Fibroblast of skin of back (primary cell): ENCODE measurements at places on chromosomes 5 and 9.
A peak's percentile ranks its signal among the peaks of the same experiment; 100 is the strongest.

- no peak for DNase-seq
Observed at GRCh38 chr9:130996676-130997394, 12.1 kb upstream of the LAMC3 start.

DNA sequence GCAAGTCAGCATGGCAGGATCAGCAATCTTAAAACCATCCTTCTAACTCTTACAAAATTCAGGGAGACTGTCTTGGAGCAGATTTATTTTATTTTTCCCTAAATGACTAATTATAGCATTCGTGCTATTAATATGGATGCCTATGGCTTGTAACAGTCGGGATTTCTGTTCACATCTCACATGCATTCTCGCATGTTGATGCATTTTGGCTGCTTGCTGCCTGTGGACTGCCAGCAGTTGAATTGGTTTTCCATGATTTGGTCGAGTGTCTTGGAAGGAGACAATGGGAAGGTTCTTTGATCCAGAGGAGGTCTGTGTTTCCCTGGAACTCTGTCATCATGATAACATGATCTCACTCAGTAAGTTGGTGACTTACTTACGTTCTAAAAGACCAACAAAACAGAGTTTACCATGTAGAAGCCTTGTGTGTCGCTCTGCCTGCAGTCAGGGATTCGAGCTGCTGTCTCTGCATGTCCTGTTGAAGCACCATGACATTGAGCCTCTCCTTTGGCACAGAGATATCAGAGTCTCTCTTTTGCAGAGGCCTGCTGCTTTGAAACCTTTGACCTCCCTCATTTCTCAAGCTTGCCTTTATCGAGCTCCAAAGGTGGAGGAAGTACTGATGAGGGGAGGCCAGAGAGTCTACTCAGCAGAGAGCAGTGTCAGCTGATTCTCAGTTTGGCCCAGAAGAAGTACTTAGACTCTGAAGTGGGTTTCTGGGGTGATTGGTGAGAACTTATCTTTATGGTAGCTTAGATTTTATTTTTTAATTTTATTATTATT, 82.4 kb downstream of the ARHGAP26 start:
- no peak for DNase-seq

GRCh38 chr5:148378670-148379069, 5.1 kb upstream of the FBXO38 start:
- no peak for DNase-seq

DNA sequence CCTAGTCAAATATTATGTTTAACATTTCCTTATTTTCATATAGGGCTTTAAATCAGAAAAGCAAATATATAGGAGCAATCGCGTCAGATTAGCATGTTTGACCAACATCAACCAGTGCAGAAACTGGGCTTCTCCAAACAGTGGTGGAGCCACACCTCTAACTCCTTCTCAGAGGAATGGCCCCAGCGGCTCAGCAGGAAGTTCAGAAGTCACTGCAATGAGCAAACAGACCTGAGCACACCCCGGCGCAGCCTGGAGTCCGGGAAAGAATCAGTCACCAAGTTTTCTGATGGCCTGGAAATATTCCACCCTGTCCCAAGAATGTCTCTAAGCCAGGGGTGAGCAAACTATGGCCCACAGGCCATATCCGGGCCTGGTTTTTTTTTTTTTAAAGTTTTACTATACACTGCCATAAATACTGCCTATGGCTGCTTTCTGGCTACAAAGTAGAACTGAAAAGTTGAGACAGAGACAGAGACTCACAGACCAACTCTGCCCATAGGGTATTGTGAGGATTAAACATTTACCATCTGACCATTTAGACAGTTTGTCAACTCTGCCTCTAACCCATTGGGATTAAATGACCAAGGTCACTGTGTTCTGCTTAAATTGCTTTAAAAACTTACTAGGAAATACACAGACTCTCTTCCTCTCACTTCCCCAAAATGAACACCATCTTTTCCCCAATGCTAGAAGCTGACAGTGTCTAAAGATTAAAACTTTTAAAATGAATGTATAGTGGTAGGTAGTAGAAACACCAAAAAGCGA, 5.4 kb downstream of the GOLM1 start:
- DNase-seq: peak; percentile 13

DNA sequence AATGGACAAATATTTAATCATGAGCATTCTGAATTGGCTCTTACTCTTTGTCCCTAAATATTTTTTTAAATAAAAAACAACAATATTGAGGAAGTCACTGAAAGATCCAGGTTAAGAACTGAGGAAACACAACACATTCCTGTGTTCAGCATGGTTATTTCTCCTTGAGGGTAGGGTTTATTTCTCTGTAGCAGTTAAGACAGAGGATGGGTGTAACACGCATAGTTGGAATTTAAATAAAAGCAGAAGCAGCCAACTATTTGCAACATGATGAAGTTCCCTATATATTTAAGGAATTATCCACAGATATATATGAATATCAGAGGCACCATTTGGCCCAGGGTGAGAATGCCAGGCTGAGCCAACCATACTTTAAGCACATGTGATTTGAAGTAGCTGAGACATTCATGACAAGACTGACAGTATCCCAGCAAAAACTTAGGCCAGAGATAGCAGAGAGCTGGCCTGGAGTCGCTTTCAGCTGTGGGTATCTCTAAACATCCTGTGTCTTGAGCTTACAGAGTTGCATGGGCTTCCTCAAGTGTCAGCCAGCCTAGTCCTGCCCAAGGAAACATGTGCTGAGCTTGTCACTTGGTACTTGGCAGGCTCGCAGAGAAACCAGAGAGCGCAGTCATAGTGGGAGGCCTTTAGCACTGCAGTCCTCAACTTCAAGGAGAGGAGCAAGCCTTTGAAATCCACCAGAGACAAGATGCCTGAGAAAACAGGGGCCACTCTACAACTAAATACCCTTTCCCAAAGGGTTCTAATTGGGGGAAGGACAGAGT, 43.6 kb downstream of the SEMA5A start:
- DNase-seq: peak; percentile 54

DNA sequence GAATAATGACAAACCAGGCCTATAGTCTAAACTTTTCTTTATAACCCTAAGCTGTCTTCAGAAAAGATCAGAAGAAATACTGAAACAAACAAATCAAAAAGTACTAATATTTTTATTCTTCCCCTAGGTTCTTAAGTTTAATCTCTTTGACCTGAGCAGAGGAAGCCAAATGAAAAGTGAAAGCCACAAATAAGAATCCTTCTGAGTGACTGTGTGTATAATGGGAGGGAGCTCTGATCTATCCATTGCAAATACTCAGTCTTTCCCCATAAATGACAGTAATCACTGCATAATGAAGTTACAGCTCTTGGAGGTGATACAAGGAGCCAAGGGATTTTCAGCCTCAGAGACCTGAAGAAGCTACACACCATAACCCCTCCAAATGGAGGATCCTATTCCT, 126.9 kb upstream of the ATP10B start:
- DNase-seq: no peak

- DNase-seq: peak; percentile 16
Observed at GRCh38 chr5:96902876-96903275, 26.6 kb downstream of the ERAP2 start.

- DNase-seq: no peak
Observed at GRCh38 chr9:129813661-129814060, 10.3 kb downstream of the TOR1A start.

- peak; percentile 71 for DNase-seq
Observed at GRCh38 chr9:100590481-100590880, 12.6 kb downstream of the CAVIN4 start.

DNA sequence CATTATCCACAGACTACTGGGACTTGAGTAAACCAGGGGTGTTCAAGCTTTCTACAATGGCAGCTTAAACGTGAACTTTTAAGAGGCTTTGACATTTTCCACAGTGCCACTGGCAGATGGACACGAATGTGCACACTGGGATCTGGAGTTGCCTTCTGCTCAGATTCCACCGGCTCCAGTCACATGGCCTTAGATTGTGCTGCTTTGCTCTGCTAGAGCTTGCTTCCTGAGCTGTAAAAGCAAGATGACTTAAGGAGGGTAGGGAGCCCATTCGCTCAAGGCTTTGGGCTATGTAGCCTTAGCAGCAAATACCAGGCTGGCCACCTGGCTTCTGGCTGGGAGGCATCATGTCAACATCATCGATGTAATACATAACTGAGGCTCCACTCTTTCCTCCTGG, 436.9 kb downstream of the MED10 start:
- no peak for DNase-seq

- peak; percentile 88 for DNase-seq
Observed at GRCh38 chr9:131668439-131669268, 71.2 kb downstream of the RAPGEF1 start.

DNA sequence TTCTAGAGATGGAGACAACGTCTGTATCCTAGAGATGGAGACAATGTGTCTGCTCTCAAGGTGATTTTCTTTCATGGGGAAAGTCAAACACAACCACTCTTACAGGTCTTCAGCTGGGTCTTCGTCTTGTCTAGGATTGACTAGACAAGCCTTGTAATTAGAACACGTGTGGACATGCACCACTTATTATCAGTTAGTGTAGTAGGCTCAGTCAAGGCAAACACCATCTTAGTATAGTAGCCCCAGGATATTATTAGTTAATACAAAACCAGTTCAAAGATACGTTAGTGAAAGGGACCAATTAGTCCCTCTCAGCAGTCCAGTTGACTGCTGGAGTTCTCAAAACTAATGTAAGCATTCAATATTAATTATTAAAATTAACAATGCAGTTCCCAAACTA, 15.1 kb upstream of the CCL28 start:
- DNase-seq: no peak

- DNase-seq: no peak
Observed at GRCh38 chr5:57243286-57244137, 69.7 kb downstream of the GPBP1 start.

DNA sequence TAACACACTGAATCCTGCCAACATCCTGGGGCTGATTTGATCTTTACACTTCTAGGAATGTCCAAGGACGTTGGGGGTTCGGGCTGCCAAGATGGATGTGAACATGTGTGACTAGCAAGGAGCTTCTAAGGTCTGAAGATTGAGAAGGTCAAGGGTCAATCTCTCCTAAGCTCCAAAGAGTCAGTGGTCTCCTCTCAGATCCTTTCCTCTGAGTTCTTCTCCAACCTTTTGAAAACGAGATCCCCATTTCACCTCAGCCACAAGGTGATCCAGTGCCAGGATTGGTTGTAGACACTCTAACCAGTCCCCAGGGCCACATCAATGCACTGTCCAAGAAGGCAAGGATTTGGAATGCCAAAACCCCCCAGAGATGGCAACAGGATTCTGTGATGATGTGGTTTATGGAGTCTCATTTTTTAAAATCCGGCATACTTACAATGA, 266.8 kb downstream of the NDUFS4 start:
- DNase-seq: no peak

DNA sequence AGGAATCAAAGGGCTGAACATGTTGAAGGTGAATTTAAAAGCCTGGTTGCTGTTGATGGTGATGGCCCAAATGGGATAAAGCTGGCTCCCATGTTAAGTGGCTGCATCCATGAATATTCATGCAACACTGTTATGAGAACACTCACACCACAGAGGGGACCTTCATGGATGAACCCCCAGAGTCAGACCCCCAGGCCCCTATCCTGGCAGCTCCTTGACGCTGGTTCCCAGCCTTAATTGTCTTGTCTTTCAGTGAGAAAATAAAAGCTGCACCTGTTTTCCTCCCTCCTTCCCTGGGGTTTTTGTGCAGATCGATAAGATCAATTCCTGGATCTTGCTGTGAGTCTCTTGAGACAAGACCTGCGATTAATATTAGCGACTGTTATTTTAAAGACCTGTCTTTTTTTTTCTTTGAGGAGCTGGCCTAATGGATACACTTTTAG, 371.7 kb downstream of the ICE1 start:
- DNase-seq: no peak

DNA sequence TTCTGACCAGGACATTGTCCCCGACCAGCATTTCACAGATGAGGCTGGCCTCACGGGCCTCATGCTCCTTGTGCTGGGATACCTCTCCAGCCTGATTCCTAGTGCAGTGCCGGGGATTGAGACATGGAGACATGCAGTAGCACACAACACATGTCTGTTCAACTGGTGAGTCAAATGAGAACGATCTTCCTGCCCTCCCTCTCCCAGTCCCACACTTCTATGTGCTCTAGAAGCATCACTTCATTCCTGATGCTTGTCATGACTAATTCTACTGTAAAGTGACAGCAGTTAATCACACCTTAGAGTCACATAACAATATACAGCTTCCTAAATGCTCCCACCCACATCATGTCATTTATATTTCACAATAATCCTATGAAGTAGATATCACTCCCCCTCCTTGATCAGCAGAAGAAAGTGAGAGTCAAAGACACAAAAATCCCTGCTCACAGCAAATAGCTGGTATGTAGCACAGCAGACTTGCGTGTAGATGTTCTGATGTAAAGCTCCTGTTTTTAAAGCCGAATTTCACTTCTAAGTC, 101.8 kb downstream of the CCDC192 start:
- peak; percentile 59 for DNase-seq

DNA sequence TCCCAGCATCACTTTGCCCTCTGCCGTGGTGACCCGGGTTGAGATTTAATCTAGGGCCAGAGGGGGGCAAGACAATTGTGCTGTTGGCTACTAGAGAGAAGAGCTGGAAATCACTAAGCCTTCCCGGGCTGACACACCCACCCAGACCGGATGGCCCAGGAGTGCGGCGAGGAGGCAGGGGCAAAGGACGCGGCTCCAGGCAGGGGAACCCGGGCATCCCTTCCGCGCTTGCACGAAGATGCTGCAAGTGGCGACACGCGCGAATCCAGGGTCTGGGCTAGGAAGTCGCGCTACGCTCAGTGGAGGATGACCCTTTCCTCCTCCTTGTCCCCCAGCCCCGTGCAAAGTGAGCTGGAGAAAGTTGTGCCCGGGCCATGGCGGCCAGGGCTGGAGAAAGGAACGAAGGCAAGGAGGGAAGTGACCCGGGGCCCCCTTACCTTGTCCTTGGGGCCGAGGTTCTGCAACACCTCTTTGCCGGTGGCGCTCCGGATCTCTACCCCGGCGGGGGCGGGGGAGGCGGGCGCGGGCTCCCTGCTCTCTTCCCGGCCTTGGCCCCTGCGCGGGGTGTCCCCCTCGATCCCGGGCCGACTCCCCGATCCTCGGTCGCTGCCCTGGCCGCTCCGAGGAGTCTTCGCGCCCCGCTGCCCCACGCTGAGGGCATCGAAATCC, 693 bp downstream of the DPYSL3 start:
- DNase-seq: peak; percentile 35

- no peak for DNase-seq
Observed at GRCh38 chr9:82302968-82303655, 314.5 kb downstream of the SPATA31D1 start.

DNA sequence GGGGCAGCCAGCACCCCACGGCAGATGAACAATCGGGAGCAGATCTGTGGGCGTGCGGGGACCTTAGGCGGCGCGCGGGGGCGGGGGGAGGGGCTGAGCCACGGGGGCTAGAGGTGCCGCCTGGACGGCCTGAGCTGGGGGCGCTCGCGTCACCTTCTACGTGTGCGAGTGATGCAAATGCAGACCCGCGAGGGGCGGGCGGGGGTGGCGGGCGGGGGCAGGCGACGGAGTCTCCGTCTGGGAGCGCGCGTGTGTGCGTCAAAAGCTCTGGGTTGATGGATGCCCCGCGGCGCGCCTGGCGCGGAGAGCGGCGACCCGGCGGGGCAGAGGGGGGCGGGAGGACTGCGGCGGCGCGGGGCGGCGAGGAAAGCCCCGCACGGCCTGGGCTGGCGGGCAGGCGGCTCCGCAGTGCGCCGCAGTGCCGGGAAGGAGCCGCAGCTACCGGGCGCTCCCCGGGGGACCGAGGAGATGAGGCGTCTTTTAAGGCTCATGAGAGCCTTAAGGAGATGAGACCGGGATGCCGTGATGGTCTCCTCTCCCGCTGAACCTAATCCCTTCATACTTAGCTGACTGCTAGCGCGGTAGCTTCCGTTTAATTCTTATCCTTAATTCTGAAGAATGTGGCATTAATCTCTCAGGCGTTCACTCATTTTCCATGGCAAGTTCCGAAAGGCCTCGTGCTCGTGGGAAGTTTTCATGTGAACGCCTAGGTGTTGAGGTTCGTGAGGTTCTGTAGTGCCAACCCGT, 1.5 kb downstream of the SV2C start:
- DNase-seq: peak; percentile 1
